ENCODE measurements at places on chromosomes 4 and X. TPM values are rescaled to one million over a fixed set of nuclear protein-coding genes. Genes with fewer than 3 reads are reported as not detected.

CCDC158 gene
- 0.05 TPM for total RNA-seq

DNA sequence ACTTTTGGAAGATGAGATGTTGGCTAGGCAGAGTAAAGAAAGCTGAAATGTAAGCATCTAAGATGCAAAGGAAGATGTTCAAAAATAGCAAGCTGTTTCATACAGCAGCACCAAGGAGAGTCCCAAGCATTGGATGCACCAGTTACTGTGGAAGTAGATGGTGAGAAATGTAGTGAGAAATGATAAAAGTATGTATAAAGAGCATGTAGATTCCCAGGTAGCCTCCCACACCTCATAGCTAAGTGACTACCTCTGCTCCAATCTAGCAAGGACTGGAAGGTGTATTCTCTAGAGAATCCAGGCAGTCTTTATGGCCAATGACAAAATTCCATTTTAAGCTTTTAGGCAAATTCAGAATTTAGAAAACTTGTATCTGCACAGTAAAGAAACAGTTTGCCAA lies 50.9 kb upstream of the C4orf54 start:
- DNase-seq, result no peak

- no peak for DNase-seq
Observed at GRCh38 chr4:56465599-56466295, 1.7 kb upstream of the SRP72 start.

ENPP6 gene
- total RNA-seq, result 0.09 TPM

PDGFRA gene
- total RNA-seq, result 3.3 TPM

CT45A5 gene
- total RNA-seq, result not detected

BEX5 gene
- total RNA-seq, result 11.0 TPM

GYPE gene
- total RNA-seq, result not detected

DNA sequence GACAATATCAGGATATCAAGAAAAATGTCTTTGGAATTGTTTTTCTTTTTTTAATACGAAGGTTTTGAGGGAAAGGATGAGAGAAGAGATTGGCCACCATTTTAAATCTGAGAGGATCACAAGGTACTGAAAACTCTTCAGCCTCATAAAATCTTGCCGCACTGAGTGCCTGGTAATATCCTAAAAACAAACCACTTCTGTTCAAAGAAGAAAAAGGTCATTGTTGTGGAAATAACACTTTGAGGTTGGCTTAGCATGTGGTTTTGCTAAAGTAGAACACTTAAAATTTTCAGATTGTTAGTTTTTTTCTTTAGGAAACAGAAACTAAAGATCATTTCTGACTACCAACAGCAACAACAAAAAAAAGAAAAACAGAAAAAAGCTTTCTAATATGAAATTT lies 1.0 kb upstream of the CLDN22 start:
- no peak for DNase-seq

GRCh38 chr4:64192731-64193412 lies 216.4 kb downstream of the TECRL start:
- no peak for DNase-seq

RAB40AL gene
- total RNA-seq, result not detected

GRCh38 chr4:156303708-156304107 lies 350.0 kb upstream of the CTSO start:
- no peak for DNase-seq

KLKB1 gene
- total RNA-seq, result 10.1 TPM

HMX1 gene
- 10.0 TPM for total RNA-seq

- no peak for DNase-seq
Observed at GRCh38 chr4:76208005-76208765, 5.4 kb downstream of the SCARB2 start.

- DNase-seq, result no peak
Observed at GRCh38 chr4:128161138-128161537, 100.0 kb downstream of the LARP1B start.

DNA sequence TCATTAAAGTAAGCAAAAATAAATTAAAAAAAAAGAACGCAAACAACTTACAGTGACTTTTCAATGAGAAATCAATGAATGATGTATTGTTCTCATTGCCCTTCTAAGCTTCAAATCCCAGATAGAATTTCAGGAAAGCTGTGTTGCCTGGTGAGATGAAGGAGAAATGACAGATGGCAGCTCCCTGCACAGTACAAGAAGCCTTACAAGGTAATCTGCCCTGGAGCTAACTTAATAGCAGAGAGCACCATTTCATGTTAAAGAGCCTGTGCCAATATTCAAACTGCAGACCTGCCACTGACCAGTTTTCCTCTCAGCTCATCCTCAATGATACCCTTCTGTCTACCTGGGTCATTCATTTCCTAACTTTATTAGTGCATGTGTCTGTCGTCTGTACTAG lies 54.0 kb downstream of the GC start:
- no peak for DNase-seq

Data from WTC11 (cell line).